ENCODE measurements at places on chromosomes 3 and 15.

DNA sequence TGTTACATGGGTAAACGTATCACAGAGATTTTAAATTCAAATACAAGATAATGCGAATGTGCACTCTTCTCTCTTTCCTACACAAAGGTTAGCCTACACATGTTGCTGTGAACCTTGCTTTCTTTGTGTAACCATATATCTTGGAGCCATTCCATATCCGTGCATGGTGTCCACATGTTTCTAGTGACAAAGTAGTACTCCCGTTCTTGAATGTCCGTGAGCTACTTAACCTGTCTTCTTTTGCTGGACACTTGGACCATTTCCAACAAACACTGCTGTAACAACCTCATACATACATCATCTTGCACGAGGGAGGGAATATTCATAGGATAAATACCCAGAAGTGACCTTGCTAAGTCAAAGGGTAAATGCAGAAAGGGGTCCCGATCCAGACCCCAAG is 75.0 kb downstream of the STRIT1 start:
- DNase-seq, result no peak

- no peak for DNase-seq
These were observed at the start of the genes PIGB and PIGBOS1 for GRCh38 chr15:55318588-55319494. Gene PIGB, plus strand, starts transcription at chr15:55319222. Its CDS starts 29 bp downstream, at chr15:55319251. Gene PIGBOS1, minus strand, starts transcription at chr15:55319123. Its CDS starts 1,331 bp downstream, at chr15:55317792.

DNA sequence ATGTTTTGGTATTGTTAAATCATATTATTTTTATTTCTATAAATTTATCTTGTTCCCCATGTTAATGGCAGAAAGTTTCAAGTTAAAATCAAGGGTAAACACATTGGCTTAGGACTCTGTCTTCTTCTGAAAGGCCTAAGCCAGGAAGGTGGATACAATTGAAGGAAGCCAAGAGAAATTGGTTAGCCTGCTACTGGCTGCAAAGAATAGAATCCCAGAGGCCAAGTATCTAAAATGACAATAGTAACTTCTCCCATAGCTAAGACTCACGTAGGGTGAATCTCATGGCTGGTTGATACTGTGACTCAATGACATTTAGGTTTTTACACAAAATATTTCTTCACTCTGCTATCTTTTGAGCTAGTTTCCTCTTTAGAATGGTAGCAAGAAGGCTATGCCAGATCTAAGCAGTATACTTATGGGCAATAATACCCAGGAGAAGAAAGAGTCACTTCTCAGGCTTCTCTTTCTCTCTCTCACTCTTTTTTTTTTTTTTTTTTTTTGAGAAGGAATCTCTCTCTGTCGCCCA is 621.5 kb upstream of the TBL1XR1 start:
- no peak for DNase-seq

DNA sequence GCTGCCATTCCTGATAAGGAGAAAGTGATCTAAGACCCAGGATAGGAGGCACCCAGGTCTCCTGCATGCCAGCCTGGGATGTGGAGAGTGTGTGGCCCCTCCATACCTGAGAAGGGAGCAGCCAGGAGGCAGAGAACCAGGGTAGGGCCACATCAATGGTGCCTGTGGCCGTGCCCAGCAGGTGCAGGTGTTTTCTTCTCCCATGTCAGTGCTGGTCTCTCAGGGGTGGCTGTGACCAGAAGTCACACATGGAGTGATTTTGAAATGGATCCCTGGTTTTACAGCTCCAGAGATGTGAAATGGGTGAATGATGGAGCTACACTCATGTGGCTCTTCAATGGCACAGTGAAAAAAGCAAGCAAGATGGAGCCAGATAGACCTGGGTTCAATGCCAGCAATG is 3.3 kb upstream of the ISL2 start:
- no peak for DNase-seq

- DNase-seq, result no peak
These were observed 36.0 kb downstream of the BDH1 start for GRCh38 chr3:197519801-197520211.

DNA sequence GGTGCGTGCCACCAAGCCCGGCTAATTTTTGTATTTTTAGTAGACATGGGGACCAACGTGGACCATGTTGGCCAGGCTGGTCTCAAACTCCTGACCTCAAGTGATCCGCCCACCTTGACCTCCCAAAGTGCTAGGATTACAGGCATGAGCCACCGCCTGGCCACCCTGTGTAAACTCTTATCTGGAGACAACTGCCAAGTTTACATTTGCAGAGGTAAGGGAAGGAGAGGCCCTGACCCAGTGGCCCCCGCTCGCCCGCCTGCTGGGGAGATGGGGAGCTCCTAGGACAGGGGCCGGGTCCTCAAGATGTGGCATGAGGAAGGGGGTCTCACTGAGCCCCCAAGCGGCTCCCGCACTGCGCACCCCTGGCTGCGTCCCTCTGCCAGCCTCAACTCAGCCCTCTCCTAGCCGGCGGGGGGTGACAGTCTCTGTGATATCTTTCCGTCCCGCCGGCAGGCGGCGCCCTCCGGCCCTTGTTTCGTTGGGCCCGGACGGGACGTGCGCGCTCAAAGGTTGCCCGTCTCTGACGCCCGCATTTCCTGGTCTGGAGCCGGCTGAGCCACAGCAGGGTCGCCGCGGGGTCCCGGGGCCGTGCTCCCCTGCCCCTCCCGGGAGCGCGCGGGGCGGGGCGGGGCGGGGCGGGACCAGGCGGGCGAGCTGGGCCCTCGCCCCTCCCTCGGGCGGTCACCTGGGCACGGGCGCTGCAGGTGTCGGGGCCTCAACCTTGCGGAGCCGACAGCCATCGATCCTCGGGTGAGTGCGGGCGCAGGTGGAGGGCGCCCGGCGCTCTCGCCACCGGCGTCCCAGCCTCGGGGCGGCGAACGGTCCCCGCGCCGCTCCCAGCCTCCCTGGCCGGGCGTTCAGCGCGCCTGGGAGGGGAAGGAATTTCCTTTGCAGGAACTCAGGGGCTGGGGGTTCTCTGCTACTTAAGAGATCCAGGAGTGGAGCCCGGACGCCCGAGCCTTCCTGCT is at the start of gene GPR160:
Gene GPR160 (plus strand): TSS at position 533 of the 971 bp plus-strand sequence. CDS start 45,978 bp downstream, outside the sequence.
- no peak for DNase-seq

- DNase-seq, result no peak
These were observed 283.9 kb downstream of the UBE2E2 start for GRCh38 chr3:23487015-23487414.

DNA sequence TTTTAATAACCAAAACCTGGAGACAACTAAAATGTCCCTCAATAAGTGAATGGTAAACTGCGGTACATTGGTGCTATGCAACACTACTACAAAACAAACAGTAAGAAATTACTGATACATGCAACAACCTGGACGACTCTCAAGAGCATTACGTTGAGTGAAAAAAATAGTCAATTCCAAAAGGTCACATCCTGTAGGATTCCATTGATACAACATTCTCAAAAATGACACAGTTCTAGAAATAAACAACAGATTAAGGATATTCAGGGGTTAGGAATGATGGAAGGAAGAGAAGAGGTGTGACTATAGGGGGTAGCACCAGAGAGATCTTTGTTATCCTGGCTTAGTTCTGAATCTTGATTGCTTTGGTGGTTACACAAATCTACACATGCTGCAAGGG is 72.2 kb downstream of the ZNF148 start:
- no peak for DNase-seq

DNA sequence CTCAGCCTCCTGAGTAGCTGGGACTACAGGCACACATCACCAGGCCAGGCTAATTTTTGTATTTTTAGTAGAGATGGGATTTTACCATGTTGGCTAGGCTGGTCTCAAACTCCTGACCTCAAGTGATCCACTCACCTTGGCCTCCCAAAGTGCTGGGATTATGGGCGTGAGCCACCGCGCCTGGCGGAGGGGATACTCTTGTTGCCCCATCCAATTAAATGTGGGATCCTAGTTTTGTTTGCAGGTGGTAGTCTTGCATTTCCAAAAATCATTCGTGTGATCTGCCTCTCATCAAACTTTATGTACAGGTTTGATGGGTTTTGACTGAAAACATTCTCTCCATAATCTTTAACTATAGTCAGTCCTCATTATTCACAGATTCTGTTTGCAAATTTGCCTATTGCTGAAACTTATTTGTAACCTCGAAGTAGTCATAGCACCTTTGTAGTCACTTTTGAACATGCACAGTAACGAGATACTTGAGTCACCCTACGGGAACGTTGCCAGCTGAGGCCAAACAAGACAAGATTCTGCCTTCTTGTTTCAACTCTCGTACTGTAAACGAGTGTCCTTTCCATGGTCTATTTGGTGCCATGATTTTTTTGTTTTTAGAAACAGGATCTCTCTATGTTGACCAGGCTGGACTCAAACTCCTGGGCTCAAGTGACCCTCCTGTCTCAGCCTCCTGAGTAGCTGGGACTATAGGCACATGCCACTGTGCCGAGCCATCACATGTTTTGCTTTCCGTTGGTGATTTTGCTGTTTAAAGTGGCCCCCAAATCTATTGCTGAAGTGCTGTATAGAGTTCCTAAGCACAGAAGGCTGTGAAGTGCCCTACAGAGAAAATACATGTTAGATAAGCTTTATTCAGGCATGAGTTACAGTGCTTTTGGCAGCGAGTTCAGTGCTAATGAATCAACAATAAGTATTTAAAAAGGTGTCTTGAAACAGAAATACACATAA is 8.1 kb upstream of the MAPK6 start:
- no peak for DNase-seq

- no peak for DNase-seq
These were observed 27.7 kb downstream of the ITGA11 start for GRCh38 chr15:68404056-68404798.

GRCh38 chr3:66489581-66489980 is 11.2 kb downstream of the LRIG1 start:
- DNase-seq, result no peak

Measured in cortex of kidney (tissue), 1 donor.